CD4-positive, alpha-beta T cell treated with Interleukin-12 subunit alpha and Interleukin-12 subunit beta, for 1 hour (primary cell): ENCODE measurements at places on chromosomes 2 and 18.

DNA sequence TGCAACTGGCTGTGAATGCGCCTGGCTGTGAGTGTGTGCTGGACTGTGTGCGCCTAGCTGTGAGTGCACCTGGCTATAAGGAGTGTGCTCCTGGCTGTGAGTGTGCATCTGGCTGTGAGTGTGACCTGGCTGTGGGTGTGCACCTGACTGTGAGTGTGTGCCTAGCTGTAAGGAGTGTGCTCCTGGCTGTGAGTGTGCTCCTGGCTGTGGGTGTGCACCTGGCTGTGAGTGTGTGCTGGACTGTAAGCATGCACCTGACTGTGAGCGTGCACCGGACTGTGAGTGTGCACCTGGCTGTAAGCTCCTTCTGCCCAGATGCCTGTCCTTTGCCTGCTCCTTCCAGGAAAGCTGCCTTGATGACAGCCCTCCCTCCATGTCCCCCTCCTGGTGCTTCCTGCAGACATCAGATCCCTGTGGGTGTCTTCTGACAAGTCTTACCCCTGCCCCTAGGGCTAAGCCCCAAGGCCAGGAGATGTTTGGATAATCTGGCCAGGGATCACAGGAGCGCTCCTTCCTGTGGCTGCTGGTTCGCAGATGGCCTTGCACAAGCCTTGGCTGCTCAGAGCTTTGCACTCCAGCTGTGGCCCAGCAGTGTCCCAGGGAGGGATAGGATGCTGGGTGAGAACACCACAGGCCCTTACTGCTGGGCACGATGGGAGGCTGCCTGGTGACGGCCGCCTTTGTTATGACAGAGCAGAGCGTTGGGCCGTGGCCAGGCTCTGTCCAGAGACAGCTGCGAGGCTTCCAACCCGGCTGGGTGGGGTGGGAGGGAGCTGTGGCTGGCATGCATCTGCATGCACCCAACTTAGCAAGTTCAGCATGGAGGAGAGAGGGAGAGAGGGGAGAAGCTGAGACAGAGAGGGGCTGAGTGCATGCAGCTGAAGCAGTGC, 89.9 kb downstream of the GLI2 start:
- no peak for DNase-seq

GRCh38 chr2:2590841-2591541, 259.9 kb upstream of the MYT1L start:
- no peak for DNase-seq

- no peak for DNase-seq
Observed at GRCh38 chr2:217467331-217467730, 535.5 kb downstream of the TNS1 start.

DNA sequence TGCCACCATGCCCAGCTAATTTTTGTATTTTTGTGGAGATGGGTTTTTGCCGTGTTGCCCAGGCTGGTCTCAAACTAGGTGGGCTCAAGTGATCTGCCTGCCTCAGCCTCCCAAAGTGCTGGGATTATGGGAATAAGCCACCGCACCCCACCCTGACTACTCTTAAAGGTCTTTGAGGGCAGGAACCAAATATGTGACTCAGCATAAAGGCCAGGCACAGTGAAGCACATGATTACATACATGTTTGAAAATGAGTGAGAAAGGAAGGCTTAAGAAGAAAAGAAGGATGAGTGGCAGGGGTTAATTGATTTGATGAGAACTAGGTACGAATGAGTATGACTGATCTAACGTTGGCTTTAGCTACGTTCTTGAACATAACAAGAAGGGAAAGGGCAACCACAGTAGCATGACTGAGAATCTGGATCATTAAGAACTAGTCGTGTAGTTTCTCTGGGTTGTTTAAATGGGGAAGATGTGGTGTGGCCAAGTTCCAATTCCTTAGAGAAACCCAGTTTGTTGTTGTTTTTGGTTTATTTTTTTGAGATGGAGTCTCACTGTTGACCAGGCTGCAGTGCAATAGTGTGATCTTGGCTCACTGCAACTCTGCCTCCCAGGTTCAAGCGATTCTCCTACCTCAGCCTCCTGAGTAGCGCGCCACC, 6.8 kb downstream of the RESP18 start:
- DNase-seq = no peak

DNA sequence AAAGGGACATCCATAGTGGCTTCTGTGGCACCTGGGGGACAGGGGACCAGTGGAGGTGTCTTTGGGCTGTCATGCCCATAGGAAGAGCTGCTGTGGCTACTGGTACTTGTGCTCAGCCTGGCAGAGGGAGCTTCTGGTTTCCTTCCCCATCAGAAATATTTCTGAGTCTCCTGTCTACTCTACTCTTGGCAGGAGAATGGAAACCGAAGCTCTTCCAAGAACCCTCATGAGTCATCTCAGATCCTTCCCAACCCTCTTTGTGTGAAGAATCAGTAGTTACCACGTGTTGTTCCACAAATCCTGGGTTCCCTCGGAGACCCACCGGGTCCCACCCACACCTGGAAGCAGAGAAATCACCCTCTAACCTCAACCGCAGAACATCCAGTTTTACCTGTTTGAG, 234.9 kb downstream of the FHOD3 start:
- DNase-seq = no peak

- no peak for DNase-seq
Observed at GRCh38 chr2:96848264-96848663, 4.4 kb upstream of the ANKRD23 start.

GRCh38 chr2:163155279-163155883, 316.8 kb upstream of the KCNH7 start:
- no peak for DNase-seq

- no peak for DNase-seq
Observed at GRCh38 chr2:166372046-166372445, 3.7 kb downstream of the SCN9A start.

GRCh38 chr18:25278394-25278793, 73.6 kb downstream of the ZNF521 start:
- DNase-seq = no peak

DNA sequence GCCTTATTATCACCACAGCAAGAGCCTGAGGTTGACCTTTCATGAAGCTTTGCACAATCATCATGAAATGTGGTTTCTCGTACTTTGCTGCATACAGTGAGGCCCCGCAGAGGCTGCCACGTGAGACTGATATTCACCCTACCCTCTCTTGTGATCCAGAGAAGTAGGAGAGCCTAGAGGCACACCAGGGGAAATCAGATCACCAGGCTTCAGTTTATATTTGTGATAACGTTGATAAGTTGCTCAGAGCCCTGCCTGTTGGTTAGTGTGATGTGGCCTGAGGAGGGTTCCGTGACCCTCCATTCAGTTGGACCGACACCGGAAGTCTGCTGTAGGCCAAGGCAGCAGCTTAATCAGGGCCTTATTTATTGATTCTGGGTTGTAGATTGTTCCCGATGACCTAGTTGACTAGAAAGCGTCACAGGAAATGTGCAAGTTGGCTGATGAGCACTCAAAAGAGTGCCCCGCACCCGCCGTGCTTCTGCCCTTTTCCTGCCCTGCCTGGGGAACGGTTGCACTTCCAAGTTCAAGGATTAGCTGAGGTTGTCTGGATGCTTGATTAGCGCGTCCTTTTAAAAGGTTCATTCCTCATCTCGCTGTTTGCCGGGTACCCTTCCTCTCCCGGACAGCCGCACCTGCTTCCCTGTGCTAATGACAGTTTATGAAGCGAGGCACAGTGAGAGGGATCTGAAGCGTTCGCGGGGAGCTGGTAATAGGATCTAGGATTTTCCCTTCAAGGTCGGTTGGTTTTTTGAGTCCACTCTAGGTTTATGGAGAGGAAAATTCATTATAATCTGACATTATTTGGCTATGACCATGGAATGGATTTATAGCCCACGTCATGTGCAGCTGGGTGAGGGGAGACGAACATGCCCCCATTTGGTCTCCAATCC, 146.4 kb downstream of the SH3RF3 start:
- DNase-seq = no peak

- DNase-seq = no peak
Observed at GRCh38 chr18:78080761-78081160, 831.1 kb downstream of the GALR1 start.

DNA sequence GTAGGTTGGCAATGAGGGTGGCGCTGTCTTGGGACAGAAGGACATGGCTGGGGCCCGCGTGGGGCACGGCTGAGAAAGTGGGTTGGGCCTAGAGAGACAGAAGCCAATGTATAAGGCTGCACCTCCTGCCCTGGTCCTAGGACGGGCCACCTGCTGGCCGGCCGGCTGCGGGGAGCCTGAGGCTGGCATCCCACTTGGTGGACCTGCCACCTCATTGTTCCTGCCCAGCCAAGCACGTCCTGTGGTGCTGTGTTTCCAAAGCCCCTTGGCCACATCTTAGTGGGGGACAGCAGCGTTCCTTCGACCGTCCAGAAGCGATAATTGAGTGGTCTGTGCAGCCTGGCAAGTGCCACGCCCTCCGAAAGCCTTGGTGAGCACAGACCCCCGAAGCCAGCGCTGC, 223.9 kb downstream of the LDLRAD4 start:
- no peak for DNase-seq

- no peak for DNase-seq
Observed at GRCh38 chr2:23617811-23618215, 232.8 kb downstream of the KLHL29 start.

- DNase-seq = no peak
Observed at GRCh38 chr2:25324905-25325592, 16.7 kb downstream of the DNMT3A start.

- no peak for DNase-seq
Observed at GRCh38 chr2:82968358-82968757, 1490.7 kb downstream of the SUCLG1 start.

DNA sequence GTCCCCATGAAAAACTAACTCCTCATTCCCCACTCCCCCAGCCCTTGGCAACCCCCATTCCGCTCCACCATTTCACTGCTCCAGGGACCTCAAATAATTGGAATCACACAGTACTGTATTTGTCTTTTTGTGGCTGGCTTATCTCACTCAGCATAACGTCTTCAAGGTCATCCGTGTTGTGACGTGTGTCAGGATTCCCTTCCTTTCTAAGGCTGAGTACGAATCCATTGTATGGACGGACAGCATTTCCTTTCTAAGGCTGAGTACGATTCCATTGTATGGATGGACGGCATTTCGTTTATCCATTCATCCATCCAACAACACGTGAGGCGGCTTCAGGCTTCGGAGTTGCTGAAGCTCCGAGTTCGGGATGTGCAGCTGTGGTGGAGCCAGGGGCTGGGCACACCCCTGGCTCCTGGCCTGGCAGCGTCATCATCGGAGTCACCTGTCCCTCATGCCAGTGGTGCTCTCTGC, 1.2 kb upstream of the ASB1 start:
- no peak for DNase-seq

DNA sequence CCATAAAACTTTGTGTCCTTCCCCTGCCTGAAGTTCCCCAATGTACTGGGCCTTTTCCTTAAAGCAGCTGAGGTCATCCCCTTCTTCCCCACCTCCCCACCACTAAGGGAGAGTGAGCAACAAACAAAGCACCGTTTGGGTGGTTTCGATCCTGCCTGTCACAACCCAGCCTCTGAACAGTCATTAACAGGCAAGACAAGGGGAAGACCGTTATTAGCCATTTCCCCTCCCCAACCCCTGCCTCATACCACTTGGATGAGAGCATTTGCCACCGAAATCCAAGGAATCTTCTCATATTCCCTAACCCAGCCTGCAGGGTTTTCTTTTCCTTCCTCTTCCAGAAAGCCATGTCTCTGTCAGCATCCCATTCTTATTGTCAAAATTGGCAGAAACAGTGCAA, 65.6 kb downstream of the STRADB start:
- no peak for DNase-seq

DNA sequence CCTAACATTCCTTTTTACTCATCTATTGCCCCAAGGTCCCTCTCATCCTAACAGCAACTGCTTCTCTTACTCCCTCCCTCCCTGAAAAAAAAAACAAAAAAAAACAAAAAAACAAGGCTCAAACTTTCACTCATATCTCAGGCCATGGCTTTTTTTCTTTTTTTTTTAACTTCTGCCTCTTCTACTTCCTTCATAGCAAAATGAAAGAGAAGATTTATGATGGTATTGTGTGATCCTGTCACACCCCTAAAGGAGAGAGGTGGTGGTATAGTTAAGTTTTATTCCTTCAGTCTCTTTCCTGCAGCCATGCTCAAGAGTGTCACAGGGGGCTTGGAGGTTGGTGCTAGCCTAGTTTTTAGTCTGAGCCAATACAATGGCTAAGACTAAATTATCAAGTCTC, 21.5 kb upstream of the EPC2 start:
- DNase-seq = no peak

DNA sequence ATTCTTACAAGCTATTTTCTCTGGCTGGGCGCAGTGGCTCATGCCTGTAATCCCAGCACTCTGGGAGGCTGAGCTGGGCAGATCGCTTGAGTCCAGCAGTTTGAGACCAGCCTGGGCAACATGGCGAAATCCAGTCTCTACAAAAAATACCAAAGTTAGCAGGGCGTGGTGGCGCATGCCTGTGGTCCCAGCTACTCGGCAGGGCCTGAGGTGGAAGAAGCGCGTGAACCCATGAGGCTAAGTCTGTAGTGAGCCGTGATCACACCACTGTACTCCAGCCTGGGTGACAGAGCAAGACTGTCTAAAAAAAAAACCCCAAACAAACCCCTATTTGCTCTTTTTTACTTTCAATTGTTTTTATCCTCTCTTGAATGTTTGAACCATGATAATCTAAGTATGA, 37.0 kb downstream of the PPP4R1 start:
- DNase-seq = no peak

DNA sequence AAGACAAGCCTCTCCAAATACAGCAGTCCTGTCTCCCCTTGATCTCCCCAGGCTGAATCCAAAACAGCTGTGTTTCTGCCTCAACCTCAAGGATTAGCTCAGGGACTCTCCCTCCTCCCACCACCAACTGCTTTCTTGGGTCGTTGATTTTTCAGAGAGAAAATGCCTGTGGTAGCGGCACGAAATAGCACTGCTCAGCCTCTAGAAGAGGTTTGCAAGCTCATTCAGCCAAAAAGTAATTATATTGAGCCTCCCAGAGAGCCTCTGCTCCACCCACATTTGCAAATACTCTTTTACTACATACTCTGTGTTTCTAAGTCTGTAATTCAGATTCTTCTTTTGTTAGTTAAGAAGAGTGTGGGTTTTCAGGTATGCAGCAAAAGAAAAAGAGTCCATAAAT, 396.4 kb upstream of the TNP1 start:
- no peak for DNase-seq

DNA sequence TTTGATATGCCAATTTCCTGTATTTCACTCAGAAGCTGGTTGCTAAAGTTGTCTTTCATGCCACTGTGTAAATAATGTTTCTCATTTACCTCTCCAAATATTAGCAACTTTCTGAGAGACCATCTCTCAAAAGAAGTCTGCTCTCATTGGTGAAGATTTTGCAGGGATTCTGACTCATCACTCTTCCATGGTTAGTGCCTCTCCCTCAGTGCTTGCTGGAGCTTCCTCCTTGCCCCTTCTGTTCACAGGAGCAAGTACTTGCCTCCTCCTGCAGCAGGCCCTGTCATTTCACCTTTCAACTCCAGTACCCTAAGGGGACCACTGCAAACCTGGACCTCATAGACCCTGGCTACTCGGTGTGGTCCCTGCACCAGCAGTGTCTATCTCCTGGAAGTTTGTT, 168.8 kb downstream of the ZNF385B start:
- DNase-seq = no peak

- DNase-seq = no peak
Observed at GRCh38 chr2:29281086-29281915, 166.1 kb downstream of the CLIP4 start.

- no peak for DNase-seq
Observed at GRCh38 chr18:24160086-24160485, 21.2 kb downstream of the CABYR start.
